Right ventricle myocardium superior (tissue), 1 donor: ENCODE measurements at places on chromosomes 6 and 20. TPM values are rescaled to one million over a fixed set of nuclear protein-coding genes. Genes with fewer than 3 reads are reported as not detected.

The AIF1 gene
- total RNA-seq: 17.7 TPM

The CCN2 gene
- 13.9 TPM for total RNA-seq

The RPP21 gene
- 25.4 TPM for total RNA-seq

The UBE3D gene
- total RNA-seq: 2.7 TPM

The COL11A2 gene
- total RNA-seq: 0.94 TPM

The ERVFRD-1 gene
- 0.05 TPM for total RNA-seq

The VWA7 gene
- total RNA-seq: 9.5 TPM

GRCh38 chr6:163718537-163718936, 304.0 kb downstream of the QKI start:
- no peak for DNase-seq

- no peak for DNase-seq
Measured at GRCh38 chr6:167136376-167136775, 13.5 kb downstream of the CCR6 start.

DNA sequence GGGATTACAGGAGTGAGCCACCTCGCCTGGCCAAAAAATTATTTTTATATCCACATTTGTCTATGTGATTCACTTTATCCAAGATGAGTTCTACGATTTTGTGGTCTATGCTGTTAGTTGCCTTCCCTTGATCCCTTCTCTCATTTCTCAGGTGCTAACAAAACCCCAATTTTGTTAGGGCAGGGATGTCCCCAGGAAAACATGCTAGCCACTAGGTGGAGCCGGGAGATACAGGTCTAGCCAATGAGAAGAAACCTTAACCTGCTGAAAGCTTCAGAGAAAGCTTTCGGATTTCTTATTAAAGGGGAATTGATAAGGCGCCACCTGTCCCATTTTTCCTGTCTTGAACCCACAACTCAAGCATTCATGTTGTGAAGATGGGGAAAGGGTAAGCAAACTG, 167.4 kb upstream of the OLIG3 start:
- no peak for DNase-seq

- DNase-seq: no peak
Measured at GRCh38 chr6:56400273-56400672, 152.9 kb upstream of the COL21A1 start.

GRCh38 chr6:160076009-160076408, 45.6 kb upstream of the SLC22A1 start:
- no peak for DNase-seq

- no peak for DNase-seq
Measured at GRCh38 chr20:49781676-49782075, 31.0 kb upstream of the SLC9A8 start.

DNA sequence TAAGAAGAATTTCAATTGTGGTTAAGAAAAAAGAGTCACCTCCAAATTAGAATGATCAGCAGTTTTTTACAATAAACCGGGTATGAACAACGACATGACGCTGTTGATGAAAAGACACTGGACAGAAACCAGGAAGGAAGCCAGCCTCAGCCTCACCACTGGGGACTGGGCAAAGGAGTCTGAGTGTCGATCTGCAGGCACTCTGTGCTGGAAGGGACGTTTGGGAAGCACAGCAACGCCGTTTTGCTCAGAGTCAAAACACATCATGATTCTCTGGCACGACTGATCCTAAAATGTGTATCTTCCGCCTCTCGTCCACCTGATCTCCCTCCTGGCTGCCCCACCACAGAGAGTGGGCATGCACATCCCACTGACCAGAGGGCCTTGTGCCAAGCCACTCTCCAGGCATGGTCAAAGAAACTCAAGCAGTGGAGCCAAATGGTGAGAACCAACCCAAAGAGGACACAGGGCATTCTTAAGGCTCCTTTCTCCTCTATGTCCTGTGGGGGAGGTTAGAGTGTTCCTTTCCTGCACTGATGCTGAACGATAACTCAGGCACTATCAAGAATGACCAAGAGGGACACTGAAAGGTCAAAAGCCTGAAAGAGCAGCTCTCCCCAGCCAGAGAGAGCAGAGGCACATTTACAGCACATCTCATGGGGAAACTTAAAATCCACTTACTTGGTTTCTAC, 68.8 kb downstream of the AGPAT4 start:
- DNase-seq: no peak

- DNase-seq: no peak
Measured at GRCh38 chr6:71588490-71588889, 297.9 kb upstream of the RIMS1 start.

GRCh38 chr6:22928775-22929174, 359.4 kb downstream of the HDGFL1 start:
- DNase-seq: no peak
